ENCODE measurements at places on chromosomes 3 and 15.

DNA sequence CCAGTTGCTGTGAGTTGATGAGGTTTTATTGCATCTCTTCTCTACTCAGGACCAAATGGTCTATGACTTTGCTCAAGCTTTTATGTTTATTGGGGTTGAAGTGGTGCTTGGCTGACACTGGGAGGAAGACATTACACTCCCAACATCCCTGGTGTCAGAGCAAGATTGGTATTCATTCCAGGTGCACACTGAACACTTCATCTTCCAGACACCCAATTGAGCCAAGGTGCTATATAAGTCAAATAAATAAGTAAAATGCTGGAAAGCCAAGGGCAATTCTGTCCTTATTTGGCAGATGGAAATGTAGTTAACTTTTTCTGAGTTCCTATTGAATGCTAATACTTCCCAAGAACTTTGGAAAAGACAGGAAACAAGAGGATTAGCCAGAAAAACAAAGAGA is 53.2 kb upstream of the CDV3 start:
- no peak for DNase-seq

- DNase-seq: peak; percentile 29
Measured at GRCh38 chr3:57100046-57100695, 39.7 kb downstream of the SPATA12 start.

- DNase-seq: no peak
Measured at GRCh38 chr3:186951640-186952552, 21.6 kb downstream of the ST6GAL1 start.

DNA sequence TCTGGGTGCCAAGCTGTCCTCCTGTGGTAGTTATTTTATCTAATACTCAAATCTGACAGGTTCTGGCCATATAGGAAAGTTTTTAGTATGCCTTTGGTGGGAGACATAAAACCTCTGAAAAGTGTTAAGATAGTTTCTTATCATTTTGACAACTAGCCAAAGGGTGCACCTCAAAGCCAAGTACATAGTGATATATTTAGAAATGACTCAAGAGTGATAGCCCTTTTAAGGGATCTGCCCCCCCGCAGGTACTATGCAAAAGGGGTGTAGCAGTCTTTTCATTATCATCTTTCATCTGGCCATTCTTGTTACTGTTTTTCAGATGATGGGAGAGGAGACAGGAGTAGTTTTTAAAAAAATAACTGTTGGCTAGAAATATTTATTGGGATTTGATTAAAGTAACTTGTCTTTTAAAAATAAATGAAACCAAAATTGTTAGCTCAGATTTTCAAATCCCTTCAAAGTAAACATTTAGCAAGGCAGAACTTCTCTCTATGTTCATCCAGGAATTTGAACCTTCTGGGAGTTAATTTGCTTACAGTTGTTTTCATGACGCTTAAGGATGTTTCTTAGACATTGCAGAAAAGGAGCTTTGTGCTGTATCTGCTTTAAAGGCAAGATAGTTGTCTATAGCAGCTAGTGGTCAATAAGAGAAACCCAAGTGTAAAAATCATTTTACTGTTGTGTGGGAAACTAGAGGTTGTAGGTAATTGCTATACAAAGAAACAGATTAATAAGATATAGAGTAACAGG is 5.1 kb downstream of the PHLDB2 start:
- no peak for DNase-seq

DNA sequence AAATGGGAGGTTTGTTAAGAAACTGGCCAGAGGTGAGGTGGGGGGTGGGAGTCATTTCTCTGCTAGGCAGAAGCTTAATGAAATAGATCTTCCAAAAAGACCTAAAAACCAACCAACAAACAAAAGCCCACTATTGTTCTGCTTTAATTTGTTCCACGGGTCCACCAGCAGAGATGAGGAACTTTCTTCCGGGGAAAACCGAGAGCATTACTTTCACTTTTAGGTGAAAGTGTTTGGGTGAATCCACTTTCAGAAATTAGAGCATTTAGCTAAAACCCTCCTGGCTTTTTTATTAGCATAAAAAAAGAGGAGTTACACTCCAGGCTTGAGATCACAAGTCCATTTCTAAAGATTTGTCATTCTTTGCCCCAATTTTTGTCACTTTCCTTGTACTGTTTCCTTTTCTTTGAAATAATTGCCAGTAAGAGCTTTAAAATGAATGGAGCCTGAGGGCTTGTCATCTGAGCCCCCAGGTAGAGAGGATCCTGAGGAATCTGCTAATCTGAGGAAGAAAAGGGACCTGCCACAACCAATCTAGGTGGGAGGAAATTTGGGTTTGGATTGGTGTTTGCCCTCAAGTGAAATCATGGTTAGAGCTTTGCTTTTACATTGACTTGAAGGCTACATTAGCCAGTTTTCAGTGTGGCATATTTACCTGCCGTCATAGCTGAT is 667.6 kb downstream of the NAALADL2 start:
- DNase-seq: no peak

GRCh38 chr3:40719660-40720287 is 195.0 kb downstream of the ZNF621 start:
- DNase-seq: no peak

Data from GM04503 (cell line).